ENCODE measurements at places on chromosomes 3 and 15. TPM values are rescaled to one million over a fixed set of nuclear protein-coding genes. Genes with fewer than 3 reads are reported as not detected.

DNA sequence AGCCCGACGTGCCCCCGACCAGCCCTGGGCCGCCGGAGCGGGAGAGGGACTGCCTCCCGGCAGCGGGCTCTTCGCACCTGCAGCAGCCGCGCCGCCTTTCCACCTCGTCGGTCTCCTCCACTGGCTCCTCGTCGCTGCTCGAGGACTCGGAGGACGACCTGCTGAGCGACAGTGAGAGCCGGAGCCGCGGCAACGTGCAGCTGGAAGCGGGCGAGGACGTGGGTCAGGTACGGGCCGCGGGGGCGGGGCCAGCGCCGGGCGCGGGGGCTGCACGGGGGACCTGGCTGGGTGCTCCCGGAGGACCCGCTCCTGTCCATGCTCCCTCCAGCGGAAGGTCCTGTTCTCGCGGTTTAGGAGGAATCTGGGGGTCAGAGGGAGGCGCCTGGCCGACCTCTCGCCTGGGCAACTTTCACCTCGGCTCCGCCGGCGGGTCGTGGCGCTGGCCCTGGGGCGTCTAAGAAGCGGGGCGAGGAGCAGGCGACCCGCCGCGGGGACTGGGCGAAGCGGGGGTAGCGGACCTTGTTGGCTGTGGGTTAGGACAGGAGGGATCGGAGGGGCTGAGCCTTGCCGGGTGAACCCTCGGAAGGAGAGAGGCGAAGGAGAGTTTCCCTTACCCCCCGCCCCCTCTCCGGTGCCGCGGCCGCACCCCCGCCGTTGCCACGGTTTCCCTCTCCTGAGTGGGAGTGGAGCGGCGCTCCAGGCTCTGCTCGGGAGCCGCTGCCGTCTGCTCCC, 682 bp downstream of the ITPKA start:
- no peak for DNase-seq

GRCh38 chr15:48616216-48616615, 29.3 kb downstream of the FBN1 start:
- DNase-seq, result peak; percentile 42

- DNase-seq, result peak; percentile 66
Measured at GRCh38 chr3:72487946-72488737, 360.1 kb downstream of the SHQ1 start.

DNA sequence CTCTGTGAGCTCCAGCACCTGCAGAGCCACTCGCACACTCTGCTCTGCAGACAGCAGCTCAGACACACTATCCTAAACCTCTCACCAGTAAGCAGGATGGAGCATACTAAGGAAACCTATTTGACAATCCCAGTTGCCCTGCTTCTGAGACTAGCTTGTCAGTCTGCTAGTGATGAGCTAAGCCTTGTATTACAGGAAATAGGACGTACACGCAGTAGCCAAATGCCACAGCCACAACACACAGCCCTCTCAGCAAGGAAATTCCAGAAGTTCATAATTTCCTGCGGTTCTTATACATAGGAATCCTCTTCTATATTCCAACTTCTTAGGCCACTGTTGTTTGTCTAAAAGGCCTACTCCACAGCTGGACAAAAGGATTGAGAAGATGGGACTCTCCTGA, 74.5 kb downstream of the MYLK start:
- DNase-seq, result no peak

DNA sequence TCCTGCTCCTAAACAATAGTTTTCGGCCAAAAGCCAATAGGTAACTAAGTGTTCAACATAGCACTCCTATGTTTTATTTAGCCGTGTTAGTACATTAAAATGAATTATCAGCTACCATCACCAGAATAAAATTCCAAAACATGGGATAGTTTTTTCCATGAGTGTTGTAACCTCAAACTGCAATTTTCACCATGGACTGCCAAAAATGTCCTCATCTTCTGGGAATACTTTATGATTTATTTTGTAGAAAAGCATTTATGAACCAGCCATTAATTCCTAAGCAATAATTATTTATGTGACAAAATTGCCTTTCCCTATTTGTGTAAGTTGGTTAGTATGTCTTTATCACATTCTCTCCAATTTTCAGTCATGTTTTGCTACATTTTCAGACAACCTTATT, 438.1 kb downstream of the NAALADL2 start:
- DNase-seq, result no peak

- peak; percentile 40 for DNase-seq
Measured at GRCh38 chr3:58048301-58048700, 40.1 kb downstream of the FLNB start.

DNA sequence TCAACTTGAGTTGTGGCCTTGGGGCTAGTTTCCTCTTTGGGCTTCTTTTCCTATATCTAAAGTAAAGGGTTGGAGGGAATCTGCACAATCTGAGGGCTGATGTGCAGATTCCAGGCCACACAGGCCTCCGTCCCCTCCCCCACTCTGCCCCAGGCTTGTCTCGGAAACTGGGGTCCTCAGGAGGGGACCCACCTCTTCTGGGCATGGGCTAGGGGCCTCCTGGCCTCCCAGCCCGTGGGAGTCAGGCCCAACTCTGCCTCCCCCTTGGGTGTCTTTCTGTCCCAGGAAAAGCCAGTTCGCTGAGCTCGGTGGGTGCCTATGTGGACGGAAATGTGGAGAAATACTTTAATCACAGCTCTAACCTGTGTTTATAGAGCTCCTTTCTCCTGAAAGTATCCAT, 4.8 kb downstream of the SMAD6 start:
- DNase-seq, result no peak

GRCh38 chr3:128902426-128902825, 23.0 kb downstream of the ACAD9 start:
- no peak for DNase-seq

DNA sequence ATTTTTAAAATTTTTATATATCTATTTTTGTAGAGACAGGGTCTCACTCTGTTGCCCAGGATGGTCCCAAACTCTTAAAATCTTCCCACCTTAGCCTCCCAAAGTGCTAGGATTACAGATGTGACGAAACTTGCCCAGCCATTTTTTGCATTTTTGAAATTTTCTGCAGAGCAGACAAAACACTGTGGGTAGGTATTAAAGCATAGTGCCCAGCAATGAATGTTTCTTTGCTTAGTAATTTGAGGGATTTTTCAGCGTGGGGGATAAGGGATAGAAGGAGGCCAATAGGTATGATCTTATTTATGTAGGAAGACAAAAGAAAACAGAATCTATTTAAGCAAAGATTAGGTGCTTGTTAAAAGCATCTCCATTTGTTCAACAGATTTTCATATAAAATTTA, 446.8 kb upstream of the DPH6 start:
- DNase-seq, result no peak

- peak; percentile 48 for DNase-seq
Measured at GRCh38 chr3:195803289-195803908, 8.3 kb downstream of the MUC4 start.

- DNase-seq, result no peak
Measured at GRCh38 chr15:77567202-77567601, 65.5 kb downstream of the LINGO1 start.

DNA sequence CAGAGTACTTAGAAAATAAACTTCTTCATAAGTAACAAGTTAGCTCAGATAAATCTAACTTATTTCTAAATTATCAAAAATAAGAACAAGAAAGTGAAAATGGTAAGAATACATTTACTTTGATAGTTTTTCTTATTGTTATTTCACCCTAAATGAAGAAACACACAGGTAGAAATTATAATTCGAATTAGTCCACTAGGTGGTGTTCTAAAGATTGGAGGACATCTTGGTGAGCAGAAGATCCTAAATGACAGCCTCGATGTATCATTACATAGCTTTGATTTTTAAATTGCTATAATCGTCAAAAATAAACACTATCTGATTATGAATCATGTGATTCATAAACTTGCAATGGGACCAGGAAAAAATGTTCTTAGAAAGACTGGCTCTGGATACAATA, 280.8 kb upstream of the UBE2E2 start:
- no peak for DNase-seq

DNA sequence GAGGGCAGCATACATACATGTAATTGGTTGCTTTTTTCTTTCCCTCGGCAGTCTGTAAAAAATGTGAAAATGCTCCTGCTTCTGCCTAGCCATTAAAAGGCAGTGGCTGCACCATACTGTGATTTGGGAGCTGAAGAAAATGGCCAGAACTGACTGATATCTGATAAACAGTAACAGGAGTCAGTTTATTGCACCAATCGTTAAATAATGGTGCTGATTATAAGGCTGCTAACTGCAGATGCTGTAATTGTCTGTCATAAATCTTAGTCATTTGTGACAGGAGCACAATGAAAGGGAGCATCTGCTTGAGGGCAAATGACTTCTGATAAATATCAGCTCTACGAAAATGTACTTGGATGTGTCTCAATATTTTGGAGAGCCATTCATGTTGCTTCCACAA, 263.1 kb upstream of the DNAJC19 start:
- DNase-seq, result no peak

Gene IL17RB
- total RNA-seq, result 0.32 TPM

Gene EFL1
- 22.9 TPM for total RNA-seq

Gene SCAANT1
- not detected for total RNA-seq

Gene PRSS50
- total RNA-seq, result not detected
